ENCODE measurements at places on chromosomes 3 and 15.

- DNase-seq = no peak
Observed at GRCh38 chr3:81531263-81531662, 230.2 kb downstream of the GBE1 start.

- DNase-seq = no peak
Observed at GRCh38 chr15:34837246-34838016, 42.1 kb upstream of the ACTC1 start.

GRCh38 chr15:91782221-91782620 is 71.3 kb upstream of the SLCO3A1 start:
- no peak for DNase-seq

DNA sequence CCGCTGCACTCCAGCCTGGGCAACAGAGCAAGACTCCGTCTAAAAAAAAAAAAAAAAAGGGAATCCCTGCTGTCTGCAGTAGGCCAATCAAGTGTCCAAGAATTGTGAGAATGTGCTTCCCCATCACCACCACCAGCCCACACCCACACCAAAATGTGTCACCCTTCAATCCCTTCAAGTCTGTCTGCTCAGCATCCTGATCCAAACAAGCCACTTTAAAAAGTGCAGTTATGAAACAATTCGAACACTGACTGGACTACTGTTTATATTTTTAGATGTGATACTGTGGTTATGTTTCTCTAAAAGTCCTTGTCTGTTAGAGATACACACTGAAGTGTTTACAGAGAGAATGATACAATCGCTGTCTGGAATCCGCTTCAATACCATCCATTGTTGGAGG is 78.1 kb upstream of the CGNL1 start:
- no peak for DNase-seq

Data from activated naive CD4-positive, alpha-beta T cell (primary cell).